ENCODE measurements at places on chromosomes 6 and 20.

GRCh38 chr6:137351890-137352289 is 132.7 kb upstream of the IFNGR1 start:
- no peak for DNase-seq

GRCh38 chr6:68746376-68746775 is 111.3 kb downstream of the ADGRB3 start:
- DNase-seq: no peak

DNA sequence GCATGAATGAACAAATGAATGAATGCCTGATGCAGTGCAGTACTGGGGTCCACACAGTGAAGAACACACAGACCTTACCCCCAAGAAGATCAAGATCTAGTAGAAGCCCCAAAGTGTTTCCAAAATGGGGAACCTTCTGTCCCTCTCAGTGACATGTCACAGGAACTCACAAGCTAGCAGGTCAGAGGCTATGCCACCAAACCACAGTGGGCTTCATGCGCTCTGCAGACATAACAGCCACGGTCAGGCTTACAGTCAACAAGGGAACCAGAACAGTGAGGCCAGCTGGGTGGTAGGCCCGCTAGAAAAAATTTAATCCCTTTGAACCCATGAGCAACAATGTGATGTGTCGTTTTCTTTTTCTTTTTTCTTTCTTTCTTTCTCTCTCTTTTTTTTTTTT is 20.2 kb upstream of the ARFGEF2 start:
- DNase-seq: no peak

GRCh38 chr20:53866794-53867740 is 203.3 kb downstream of the BCAS1 start:
- no peak for DNase-seq

GRCh38 chr20:34940081-34940481 is 15.5 kb downstream of the GSS start:
- no peak for DNase-seq

GRCh38 chr20:31760519-31761240 is 21.6 kb downstream of the TPX2 start:
- no peak for DNase-seq

- no peak for DNase-seq
Observed at GRCh38 chr6:14722704-14723103, 523.2 kb upstream of the JARID2 start.

DNA sequence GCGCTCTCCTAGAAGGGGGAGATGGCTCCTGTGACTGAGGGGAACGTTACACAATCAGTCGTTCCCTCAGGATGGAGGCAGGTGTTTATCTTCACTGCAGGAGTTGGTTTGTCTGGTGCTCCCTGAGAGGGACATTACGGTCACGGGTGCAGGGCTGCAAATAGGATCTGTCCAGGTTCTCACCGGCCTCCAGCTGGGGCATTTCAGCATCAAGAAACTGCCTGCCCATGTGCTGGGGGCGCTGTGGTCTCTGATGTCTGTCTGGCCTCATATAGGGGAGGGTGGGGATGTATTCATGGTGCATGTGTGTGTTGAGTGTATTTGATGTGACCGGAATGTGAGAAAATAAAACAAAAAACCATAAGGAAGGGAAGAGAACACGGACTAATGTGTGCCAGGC is 77.1 kb downstream of the TBC1D7 start:
- no peak for DNase-seq
